Testis (tissue), 5 donors: ENCODE measurements at places on chromosomes 7 and 10. TPM values are rescaled to one million over a fixed set of nuclear protein-coding genes. Genes with fewer than 3 reads are reported as not detected.

- no peak overlapping the region for H3K27ac ChIP-seq
- DNase-seq: no peak
- no peak overlapping the region for H3K4me3 ChIP-seq
These were observed 7.5 kb downstream of the GDI2 start for GRCh38 chr10:5805711-5806110.

GRCh38 chr7:158076215-158076614, 511.4 kb downstream of the PTPRN2 start:
- H3K4me1 ChIP-seq: peaks cover 6% of the 10 kb centered on the region
- no peak for DNase-seq
- no peaks in the 10 kb centered on the region for H3K27me3 ChIP-seq
- H3K27ac ChIP-seq: no peak overlapping the region
- H3K4me3 ChIP-seq: no peak overlapping the region

DNA sequence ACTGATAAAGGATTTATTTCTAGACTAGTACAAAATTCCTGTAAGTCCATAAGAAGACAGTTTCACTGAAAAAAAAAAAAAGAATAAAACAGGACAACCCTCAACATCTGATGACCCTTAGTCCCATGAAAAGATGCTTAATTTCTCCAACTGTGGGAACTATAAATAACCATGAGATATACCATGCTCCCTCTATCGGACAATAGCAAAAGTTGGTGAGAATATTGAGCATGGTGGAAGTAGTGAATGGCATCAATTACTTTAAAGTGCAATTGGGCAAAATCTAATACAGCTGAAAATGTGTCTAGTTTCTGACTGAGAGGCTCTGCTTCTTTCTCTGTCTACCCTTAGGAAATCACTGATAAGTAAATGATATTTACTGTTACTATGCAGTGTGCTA, 348.8 kb downstream of the SUGCT start:
- DNase-seq: no peak
- H3K36me3 ChIP-seq: no peaks in the 10 kb centered on the region
- no peak overlapping the region for H3K4me3 ChIP-seq
- H3K27ac ChIP-seq: no peak overlapping the region

NODAL gene
- 0.43 TPM for total RNA-seq

DNA sequence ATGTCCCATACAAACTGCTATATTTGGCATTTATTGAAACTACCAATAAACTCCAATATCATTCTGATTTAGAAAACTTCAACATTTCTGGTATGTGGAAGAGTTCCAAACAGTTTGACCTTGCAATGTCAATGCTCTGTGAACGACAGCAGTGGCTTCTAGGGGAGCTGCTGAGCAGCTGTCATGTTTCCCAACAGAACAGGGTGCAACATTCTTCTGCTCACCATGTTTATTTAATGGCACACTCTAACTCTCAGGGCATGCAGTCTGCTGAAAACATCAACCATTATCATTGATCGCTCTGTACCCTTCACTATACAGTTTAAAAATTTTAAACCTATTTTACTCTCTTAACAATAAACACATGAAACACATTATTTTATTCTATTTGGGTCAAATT, 25.9 kb downstream of the LMOD2 start:
- H3K27ac ChIP-seq: no peak overlapping the region
- H3K27me3 ChIP-seq: no peaks in the 10 kb centered on the region
- H3K36me3 ChIP-seq: no peaks in the 10 kb centered on the region
- no peak for DNase-seq
- H3K4me3 ChIP-seq: no peak overlapping the region

- no peak overlapping the region for H3K4me3 ChIP-seq
- no peaks in the 10 kb centered on the region for H3K27me3 ChIP-seq
- H3K36me3 ChIP-seq: no peaks in the 10 kb centered on the region
- H3K4me1 ChIP-seq: no peaks in the 10 kb centered on the region
These were observed 180.4 kb downstream of the TMEM26 start for GRCh38 chr10:61272781-61273180.

DNA sequence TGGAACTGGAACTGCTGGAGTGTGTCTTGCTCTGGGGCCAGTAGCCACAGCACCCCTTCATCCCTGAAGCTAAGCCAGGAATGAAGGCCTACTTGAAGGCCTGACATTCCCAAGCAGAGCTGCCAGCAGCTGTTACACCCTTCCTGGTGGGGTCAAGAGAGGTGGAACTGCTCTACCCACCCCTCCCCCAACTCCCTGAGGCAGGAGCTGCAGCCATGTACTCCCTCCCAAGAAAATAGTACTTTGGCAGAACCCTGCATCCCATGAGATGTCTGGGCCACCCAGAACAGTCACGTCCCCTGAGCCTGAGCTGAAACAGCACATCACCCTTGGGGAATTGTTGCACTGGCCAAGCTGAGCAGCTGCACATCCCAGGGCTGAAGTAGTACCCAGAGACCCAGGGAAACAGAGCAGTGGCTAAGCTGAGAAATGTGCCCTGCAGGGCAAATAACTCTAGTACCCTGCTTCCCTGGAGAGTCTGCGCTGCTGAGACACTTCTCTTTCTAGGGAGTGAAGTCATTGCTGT, 63.4 kb upstream of the PLA2G12B start:
- H3K4me1 ChIP-seq: peaks cover 16% of the 10 kb centered on the region
- peak; percentile 37 for DNase-seq
- H3K27me3 ChIP-seq: no peaks in the 10 kb centered on the region

GRCh38 chr7:99461221-99461620, 4.7 kb downstream of the ATP5MF start:
- DNase-seq: no peak
- H3K4me3 ChIP-seq: no peak overlapping the region
- H3K27me3 ChIP-seq: no peaks in the 10 kb centered on the region
- H3K4me1 ChIP-seq: peaks cover 14% of the 10 kb centered on the region

- no peak for DNase-seq
- H3K27me3 ChIP-seq: no peaks in the 10 kb centered on the region
- no peaks in the 10 kb centered on the region for H3K4me1 ChIP-seq
- H3K27ac ChIP-seq: no peak overlapping the region
These were observed 638.2 kb upstream of the IGFBP3 start for GRCh38 chr7:46559194-46559832.

- no peak for DNase-seq
- no peak overlapping the region for H3K27ac ChIP-seq
- no peaks in the 10 kb centered on the region for H3K4me1 ChIP-seq
- no peaks in the 10 kb centered on the region for H3K27me3 ChIP-seq
These were observed 92.2 kb downstream of the GATA3 start for GRCh38 chr10:8146650-8147049.

SUMF2 gene
- total RNA-seq: 84.8 TPM

GRCh38 chr7:90701021-90701420, 104.9 kb downstream of the CDK14 start:
- H3K4me1 ChIP-seq: no peaks in the 10 kb centered on the region
- H3K27me3 ChIP-seq: no peaks in the 10 kb centered on the region
- H3K36me3 ChIP-seq: no peaks in the 10 kb centered on the region
- no peak for DNase-seq

GRCh38 chr7:82247814-82248433, 195.7 kb downstream of the CACNA2D1 start:
- no peak for DNase-seq
- H3K4me3 ChIP-seq: no peak overlapping the region
- H3K4me1 ChIP-seq: no peaks in the 10 kb centered on the region
- H3K27ac ChIP-seq: no peak overlapping the region
- H3K27me3 ChIP-seq: no peaks in the 10 kb centered on the region

DNA sequence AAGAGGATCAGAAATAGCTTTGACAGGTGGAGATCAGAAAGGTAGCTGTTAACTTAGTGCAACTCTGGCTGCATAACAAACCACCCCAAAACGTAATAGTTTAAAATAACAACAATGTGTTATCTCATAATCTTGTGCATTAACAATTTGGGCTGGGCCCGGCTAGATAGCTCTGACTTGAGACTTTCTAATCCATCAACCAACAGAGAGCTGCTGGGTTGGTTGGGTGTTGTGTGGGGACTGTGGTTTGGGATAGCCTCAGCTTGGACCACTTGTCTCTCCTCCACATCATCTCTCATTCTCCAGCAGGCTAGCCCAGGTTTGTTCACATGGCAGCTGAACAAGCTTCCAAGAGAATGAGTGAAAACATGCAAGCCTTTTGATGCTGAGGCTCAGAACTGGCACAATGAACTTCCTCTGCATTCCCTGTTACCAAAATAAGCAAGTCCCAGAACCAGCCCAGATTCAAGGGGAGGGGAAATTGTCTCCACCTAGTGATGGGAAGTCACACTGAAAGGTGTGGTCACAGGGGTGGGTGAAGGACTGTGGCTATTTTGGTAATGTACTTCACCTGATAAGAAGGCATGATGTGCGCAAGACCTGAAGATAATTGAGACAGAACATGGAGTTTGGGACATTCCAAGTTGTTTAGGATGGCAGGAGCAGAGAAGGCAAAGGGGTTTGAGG, 20.4 kb upstream of the ASAH2 start:
- no peak for DNase-seq
- H3K4me1 ChIP-seq: no peaks in the 10 kb centered on the region
- H3K36me3 ChIP-seq: no peaks in the 10 kb centered on the region
- H3K27ac ChIP-seq: no peak overlapping the region

DNA sequence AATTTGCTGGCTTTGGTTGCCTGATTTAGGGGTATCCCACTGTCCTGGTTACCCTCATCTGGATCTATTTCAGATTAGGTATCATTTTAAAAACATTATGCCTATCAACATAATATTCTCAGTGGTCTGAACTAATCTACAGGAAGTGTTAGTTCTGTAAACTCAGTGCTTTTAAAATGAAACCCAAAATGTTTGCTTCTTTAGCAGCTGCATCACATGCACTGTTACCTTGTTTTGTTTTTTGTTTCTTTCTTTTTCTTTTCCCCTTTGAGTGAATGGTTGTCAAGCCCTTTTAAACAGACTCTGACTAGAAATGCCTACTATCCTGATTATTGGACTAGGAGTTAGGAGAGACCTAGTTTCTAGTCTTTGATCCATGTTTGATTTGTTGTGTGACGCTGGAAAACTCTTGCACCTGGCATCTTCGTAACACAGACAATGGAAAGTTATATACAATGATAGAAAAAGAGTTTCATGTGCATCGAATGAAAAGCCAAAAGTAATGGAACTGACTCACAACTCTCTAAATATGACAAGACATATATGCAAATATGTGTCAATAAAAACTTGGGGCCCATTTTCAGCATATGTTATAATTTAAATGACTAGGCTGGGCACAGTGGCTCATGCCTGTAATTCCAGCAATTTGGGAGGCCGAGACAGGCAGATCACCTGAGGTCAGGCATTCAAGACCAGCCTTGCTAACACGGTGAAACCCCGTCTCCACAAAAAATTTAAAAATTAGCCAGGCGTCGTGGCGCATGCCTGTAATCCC, 52.3 kb upstream of the STRIP2 start:
- H3K36me3 ChIP-seq: no peaks in the 10 kb centered on the region
- H3K4me3 ChIP-seq: no peak overlapping the region
- H3K27me3 ChIP-seq: no peaks in the 10 kb centered on the region
- DNase-seq: no peak

DNA sequence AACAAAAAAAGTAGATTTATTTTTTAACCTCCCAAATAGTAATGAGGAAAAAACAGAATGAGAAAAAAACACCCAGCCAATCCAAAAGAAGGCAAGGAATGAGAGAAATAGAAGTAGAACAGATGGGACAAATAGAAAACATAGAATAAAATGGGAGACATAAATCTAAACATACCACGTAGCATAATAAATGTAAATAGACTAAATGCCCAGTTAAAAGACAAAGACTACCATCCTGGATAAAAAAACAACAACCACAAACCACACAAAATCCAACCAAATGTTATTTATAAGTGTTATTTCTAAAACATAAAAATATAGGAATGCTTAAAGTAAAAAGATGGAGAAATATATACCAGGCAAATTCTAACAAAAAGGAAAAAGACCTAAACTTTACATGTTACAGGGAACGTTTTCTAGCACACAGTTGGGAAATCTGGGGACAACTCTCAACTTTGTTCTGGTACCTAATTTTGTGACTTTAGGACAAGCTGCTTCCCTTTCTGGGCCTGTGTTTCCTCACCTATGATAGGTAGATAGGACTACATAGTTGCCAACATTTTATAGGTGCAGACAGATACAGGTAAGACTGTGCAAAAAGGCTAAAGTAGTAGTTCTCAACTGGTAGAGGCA, 98.4 kb downstream of the SPDYE5 start:
- H3K4me1 ChIP-seq: no peaks in the 10 kb centered on the region
- no peaks in the 10 kb centered on the region for H3K36me3 ChIP-seq
- no peak overlapping the region for H3K27ac ChIP-seq
- DNase-seq: no peak
- no peak overlapping the region for H3K4me3 ChIP-seq
- no peaks in the 10 kb centered on the region for H3K27me3 ChIP-seq

SLC16A9 gene
- total RNA-seq: 3.8 TPM

SPAM1 gene
- 9.4 TPM for total RNA-seq

DNA sequence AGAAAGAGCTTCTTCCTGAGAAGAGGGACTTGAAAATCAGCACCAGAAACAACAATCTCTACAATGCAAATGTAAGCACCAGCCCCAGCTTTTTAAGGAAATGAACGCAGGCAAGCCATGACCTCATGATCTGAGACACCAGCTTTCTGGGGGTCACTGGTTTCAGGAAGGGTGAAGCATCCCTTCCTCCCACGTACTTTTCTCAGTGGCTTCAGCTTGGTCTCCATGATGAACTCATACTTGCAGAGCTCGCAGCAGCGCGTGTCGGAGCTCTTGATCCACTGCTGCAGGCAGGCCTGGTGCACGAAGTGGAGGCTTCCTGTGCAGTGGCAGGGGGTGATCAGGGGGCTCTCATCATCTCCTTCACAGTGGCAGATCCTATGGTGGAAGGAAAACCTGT, 87.0 kb downstream of the ALOX5 start:
- DNase-seq: no peak
- no peak overlapping the region for H3K4me3 ChIP-seq
- H3K27ac ChIP-seq: no peak overlapping the region
- no peaks in the 10 kb centered on the region for H3K36me3 ChIP-seq
- no peaks in the 10 kb centered on the region for H3K27me3 ChIP-seq

EN2 gene
- total RNA-seq: 1.6 TPM

DNA sequence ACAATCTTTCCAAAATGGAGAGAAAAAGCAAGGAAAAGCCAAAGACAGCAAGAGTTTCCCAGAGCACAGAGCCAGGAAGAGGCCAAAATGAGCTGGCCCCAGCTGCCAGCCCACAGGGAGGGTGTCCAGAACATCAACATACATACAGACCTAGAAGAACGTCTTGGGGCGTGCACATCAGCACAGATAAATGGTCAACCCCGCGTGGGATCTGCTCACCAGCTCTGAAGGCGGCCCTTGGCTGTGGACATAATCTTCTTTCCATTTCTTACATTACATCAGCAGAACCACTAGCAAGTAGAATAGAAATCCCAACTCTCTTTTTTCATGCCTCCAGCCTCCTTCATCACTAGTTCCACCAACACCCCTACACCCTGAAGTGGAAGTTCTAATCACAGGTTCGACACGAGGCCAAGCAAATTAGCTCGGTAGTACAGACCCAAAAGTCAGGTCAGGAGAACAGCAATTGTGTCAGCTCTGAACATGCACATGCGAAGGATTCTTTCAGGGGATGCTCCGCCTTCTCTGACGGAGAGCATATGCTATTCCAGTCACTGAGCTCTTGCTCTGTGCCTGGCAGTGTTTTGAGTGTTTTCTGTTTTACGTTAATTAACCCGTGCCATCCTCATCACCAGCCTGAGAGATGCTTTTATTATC, 16.4 kb downstream of the SH3PXD2A start:
- no peaks in the 10 kb centered on the region for H3K36me3 ChIP-seq
- H3K4me1 ChIP-seq: peaks cover 28% of the 10 kb centered on the region
- no peak overlapping the region for H3K4me3 ChIP-seq
- no peaks in the 10 kb centered on the region for H3K27me3 ChIP-seq

GRCh38 chr10:60009710-60010383, 103.5 kb upstream of the CCDC6 start:
- no peak overlapping the region for H3K27ac ChIP-seq
- no peak for DNase-seq
- no peaks in the 10 kb centered on the region for H3K36me3 ChIP-seq
- H3K27me3 ChIP-seq: no peaks in the 10 kb centered on the region
- no peaks in the 10 kb centered on the region for H3K4me1 ChIP-seq
- H3K4me3 ChIP-seq: no peak overlapping the region
